Immature natural killer cell (primary cell): ENCODE measurements at places on chromosomes 4 and X. TPM values are rescaled to one million over a fixed set of nuclear protein-coding genes. Genes with fewer than 3 reads are reported as not detected.

IL15 gene
- 6.0 TPM for polyA plus RNA-seq

SGMS2 gene
- polyA plus RNA-seq: 0.56 TPM

ZNF330 gene
- polyA plus RNA-seq: 10.1 TPM

HHIP gene
- not detected for polyA plus RNA-seq

SOD3 gene
- not detected for polyA plus RNA-seq

MAGEA9B gene
- polyA plus RNA-seq: not detected

CORIN gene
- not detected for polyA plus RNA-seq

PPP4R3C gene
- not detected for polyA plus RNA-seq

CSAG1 gene
- polyA plus RNA-seq: not detected
